Left hindlimb (tissue), 1 donor: ENCODE measurements at places on chromosomes 11 and 22.

DNA sequence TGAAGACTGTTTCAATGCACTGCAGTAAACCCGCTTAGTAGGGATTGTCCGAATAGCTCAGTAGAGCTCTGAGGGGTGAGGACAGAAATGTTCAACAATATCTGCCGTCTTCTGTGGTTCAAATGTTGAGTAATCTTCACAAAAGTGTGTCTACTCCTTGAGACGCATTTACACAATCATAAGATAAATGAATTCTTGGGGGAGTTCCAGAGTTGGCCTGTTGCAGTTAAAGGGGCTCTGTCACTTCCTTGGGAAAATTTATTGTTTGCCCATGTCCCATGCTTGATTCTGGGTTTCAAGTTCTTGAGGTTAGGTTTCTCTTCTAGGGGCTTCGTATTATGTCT, 614 bp downstream of the ANO3 start:
- DNase-seq = no peak

DNA sequence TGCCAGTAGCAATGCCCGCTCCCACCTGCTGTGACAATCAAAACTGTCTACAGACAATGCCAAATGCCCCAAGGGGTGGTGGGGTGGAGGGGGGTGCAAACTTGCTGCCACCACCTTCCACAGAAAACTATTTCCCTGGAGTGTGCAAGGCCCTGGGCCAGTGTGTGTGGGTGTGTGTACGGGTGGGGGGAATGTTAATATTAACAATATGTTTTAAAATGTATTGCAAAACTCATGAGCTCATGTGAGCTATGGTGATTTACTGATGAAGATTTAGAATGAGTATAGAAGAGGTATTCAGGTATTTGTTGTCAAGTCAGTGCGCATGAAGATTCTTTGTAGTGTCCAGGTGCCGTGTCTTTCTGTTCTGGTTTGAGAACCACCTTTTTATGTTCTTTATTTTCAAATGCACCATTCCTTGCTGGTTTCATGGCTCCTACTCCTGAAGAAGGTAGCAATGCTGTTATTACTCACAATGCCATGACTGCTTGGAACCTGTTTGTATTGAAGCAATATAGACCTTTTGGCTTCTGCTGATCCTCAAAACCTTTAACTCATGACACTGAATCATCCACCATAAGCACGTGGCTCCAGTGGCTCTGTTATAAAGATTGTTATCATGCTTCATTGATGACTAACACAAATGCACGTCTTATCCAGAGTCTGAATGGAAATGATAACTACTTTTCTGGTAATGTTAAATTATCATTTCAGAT, 29.9 kb upstream of the AQP11 start:
- DNase-seq = no peak

- no peak for DNase-seq
These were observed 206.5 kb upstream of the PGR start for GRCh38 chr11:101336155-101336554.

- DNase-seq = no peak
These were observed 4.3 kb downstream of the PIK3IP1 start for GRCh38 chr22:31287818-31288495.

GRCh38 chr11:7924536-7924935, 6.5 kb downstream of the OR10A6 start:
- no peak for DNase-seq

DNA sequence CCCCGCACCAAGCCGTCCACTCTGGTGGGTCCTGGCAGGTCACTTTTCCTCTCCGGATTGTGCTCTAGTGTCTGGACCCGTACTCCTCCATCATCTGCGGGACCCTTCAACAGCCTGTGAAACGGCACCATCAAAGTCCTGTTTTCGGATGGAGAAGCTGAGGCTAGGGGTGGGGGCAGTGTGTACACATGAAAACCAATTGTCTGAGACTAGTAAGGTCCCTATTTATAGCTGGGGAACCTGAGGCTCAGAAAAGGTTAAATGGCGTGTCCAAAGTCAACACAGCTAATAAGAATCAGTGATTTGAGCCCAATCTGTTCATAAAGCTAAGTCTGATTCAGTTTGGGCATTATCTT, 668 bp upstream of the LRRC32 start:
- no peak for DNase-seq

DNA sequence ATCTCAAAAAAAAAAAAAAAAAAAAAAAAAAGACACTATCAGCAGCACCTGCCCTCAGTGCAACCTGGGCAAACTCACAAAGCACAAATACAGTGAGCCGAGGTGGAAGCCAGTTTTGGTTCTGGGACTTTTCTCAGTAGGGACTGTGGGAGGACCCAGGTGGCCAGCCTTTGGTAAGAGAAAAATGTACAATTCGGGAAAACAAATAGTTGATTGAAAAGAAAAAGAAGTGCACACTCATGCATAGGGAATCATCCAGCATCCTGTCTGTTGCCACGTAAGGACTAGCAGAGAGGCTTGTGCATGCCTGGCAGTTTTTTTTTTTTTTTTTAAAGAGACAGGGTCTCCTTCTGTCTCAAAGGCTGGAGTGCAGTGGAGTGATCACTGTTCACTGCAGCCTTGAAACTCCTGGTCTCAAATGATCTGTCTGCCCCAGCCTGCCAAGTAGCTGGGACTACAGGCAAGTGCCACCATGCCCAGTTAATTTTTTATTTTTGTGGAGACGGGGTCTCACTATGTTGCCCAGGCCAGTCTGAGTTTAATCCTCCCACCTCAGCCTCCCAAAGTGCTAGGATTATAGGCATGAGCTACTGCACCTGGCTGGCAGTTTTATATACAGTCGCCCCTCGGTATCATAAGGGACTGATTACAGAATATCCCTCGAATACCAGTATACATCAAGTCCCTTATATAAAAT, 36.7 kb downstream of the TPST2 start:
- DNase-seq = no peak

- DNase-seq = no peak
These were observed 377.2 kb downstream of the MN1 start for GRCh38 chr22:27424319-27424718.

DNA sequence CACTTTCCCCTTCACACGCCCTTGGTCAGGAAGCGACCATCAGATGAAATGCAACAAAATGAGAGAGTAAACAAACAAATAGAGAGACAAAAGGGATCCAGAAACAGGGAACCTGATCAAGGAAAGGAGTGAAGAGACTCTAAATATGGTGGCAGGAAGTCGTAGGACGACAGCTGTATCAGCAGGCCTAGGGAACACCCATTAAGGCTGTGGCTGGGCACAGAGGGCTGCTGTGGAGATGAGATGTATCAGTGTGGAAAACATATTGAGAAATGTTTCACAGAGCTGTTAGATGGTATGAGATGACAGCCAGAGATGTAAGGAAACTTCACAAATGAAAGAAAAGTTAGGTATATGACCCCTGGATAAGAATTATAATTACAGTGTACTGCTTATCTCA, 155.8 kb upstream of the MTMR2 start:
- DNase-seq = no peak

DNA sequence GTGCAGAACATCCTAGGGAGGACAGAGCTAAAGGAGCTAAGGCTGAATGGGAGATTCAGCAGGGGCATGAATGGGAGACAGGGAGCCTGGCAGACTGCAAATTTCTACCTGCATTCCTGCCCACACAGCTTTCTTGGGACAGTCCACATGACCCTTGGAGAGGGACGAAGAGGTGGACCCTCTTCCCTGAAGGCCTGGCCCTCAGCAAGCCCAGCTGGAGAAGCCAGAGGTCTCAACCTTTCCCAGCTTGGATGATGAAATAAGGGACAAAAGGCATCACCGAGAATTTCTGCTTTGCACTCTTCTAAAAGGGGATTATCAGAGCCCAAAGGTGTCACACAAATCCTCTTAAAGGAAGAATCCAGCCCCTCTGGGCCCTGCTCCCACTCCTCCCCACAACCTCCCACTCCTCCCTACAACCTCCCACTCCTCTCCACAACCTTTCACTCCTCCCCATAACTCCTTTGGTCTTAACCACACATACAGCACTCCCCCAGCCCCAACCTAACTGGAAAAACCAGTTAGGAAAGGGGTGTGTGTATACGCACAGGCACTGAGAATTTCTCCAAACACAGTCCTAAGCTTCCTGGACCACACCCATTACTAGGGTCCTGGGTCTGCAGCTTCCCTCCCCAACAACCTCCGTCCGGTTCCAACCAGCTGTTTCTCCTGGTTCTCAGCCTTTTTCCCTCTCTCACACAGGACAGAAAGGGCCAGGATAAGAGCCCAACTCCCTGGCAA, 38.4 kb downstream of the RPL27A start:
- peak; percentile 75 for DNase-seq

GRCh38 chr22:42162728-42163489, 32.3 kb upstream of the CYP2D6 start:
- DNase-seq = no peak

DNA sequence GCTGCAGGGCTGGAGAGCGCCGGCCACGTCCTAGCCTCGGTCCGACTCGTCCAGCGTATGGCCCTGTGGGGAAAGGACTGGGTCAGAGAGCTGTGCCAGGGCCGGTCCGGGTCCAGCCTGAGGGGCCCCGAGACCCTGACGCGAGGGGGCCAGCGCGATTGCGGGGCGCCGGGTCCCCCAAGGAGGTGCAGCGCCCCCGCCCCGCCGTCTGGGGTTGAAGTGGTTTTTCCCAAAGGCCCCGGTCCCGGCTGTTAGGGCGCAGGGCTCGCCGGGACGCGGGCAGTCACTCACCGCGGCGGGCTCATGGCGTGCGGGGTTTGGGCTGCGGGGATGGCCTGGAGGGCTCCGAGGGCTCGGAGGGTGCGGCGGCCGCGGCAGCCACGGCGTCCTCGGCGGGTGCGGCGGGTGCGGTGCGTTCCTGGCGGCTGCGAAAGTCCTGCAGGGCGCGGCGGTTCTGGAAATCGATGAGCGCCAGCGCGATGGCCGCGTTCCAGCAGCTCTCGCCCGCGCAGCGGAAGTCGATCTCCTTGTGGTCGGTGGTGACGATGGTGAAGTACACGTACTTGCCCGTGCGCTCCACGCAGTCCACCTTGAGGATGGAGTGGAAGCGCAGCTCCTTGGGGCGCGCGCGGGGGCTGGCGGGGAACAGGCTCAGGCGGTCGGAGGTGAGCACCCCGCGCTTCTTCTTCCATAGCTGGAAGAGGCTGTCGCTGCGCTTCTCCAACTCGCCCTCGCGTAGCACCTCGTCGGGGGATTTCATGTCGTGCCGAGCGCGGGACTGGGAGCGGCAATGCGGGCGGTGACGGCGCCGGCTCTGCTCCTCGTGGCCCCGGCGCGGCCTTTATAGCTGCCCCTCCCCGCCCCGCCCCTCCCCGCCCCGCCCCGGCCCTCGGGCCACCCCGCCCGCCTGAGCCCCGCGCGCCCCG, at the start of gene PHLDA2:
TSS of gene PHLDA2 (minus strand) at position 816 of the 926 bp plus-strand sequence. CDS start at position 760, 56 bp downstream.
- DNase-seq = no peak

DNA sequence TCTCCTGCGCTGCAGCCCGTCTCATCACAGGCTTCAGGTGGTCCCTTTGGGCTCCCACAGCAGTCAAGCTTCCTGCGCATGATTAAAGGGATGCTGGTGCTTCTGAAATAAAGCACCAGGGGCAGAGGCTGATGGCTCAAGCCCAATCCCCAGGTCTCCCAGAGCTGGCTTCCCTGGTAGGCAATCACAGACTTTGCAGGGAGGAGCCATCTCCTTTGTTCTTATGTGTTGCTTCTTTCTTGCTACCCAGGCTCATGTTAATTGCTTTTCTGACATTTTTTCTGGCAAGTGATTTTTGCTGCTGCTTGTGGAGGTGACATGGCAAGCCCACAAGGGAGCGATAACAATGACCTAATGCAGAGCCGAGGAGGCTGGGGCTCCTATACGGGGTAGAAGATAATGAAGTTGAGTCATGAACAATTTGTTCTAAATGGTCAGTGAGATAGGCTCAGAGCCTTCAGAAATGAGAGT, 25.2 kb upstream of the PLET1 start:
- DNase-seq = no peak

DNA sequence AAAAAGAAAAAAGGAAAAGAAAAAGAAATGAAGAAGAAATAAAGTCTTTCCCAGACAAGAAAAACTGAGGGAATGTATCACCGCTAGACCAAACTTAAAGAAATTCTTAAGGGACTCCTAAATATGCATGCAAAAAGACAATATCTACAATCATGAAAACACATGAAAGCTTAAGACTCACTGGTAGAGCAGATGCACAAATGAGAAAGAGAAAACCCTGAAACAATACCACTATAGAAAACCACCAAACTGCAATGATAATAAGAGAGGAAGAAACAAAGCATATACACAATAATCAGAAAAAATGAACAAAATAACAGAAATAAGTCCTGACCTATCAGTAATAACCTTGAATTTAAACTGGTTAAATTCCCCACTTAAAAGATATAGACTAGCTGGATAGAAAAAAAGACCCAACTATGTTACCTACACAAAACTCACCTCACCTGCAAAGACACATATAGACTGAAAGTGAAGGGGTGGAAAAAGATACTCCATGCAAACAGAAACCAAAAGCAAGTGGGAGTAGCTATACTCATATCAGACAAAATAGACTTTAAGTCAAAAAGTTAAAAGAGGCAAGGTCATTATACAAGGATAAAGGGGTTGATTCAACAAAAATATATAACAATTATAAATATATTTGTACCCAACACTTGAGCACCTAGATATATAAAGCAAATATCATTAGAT, 61.3 kb upstream of the NARS2 start:
- DNase-seq = no peak

GRCh38 chr22:25629613-25630012, 65.1 kb downstream of the GRK3 start:
- DNase-seq = no peak

DNA sequence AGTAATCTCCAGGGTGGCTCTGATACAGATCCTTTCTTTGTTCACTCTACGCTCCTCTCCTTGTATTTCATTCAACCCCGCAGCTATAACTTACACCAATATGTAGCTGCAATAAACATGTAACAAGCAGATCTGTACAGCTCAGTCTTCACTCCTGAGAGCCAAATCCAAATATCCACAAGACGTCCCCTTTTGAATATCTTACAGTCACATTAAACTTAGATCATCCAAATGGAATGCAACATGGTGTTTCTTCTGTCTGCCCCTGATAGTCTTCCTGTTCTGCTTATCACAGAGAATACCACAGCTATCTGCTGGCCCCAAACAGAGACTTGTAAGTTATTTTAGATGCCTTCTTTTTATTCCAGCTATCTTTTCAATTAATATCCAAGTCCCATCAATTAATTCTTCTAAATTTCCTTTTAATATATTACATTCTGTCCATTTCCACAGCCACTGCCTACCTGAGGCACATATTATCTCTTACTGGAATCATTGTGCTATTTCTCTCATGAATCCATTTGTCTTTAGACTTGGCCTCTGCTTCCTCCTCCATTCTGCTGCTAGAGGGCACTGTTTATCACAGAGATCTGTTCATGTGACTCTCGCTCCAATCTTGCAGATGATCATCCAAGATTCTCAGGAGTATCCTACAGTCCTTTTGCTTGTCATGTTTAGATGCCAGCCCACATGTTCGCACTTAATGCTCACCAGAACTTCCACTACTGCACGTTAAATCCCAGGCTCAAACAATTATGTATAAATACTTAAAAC, 908.6 kb downstream of the NTM start:
- no peak for DNase-seq

- DNase-seq = no peak
These were observed 36.0 kb upstream of the CSNK1E start for GRCh38 chr22:38353142-38353629.

- DNase-seq = no peak
These were observed 12.3 kb downstream of the MYO7A start for GRCh38 chr11:77140231-77140851.
